NCI-H2081 treated with DMSO at 0.1 percent for 48 hours (cell line): ENCODE measurements at places on chromosomes 2 and 18.

GRCh38 chr2:25666218-25666617 is 7.2 kb downstream of the DTNB start:
- DNase-seq: no peak

DNA sequence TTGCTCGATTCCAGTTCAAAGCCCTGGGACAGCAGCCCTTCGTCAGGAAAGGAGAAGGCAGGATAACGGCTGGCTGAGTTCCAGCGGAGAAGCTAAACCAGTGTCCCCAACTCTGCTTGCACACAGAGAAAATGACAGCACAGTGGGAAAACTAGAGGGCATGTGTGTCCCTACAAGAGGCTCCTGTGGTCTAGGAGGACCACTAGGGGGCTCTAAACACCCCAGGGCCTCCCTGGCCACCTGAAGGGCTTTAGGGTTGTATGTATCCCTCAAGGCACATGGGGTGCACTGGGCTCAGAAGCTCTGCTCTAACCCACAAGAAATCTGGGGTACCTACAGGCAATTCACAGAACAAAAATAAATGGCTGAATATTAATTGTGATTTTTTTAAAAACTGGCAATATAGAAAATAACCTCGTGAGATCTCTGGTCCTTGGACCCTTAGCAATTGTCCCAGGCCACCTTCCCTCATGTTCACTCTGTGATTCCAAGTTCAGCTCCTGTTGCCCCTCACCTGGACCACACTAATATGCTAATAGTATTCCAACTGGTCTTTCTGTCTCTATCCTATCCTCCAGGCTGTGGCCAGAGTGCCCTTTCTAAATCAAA is 17.5 kb downstream of the STAT1 start:
- DNase-seq: no peak

DNA sequence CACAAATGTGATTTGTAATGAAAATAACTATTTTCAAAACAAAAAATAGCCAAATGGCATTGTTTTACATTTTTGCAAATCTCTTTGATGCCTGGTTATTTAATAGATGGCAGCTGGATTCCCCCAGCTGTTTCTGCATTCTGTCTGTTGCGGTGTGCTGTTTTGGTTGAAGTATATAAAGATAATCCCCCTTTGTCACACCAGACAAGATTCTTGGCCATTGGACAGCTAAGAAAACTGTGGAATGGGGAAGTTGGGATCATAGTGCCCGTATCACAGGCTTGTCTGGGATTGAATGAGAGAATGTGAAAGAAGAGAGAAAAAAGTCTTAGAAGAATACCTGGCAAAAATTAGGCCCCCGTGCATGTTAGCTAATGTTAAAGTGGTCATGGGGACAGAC is 19.5 kb upstream of the LYPD6B start:
- no peak for DNase-seq

DNA sequence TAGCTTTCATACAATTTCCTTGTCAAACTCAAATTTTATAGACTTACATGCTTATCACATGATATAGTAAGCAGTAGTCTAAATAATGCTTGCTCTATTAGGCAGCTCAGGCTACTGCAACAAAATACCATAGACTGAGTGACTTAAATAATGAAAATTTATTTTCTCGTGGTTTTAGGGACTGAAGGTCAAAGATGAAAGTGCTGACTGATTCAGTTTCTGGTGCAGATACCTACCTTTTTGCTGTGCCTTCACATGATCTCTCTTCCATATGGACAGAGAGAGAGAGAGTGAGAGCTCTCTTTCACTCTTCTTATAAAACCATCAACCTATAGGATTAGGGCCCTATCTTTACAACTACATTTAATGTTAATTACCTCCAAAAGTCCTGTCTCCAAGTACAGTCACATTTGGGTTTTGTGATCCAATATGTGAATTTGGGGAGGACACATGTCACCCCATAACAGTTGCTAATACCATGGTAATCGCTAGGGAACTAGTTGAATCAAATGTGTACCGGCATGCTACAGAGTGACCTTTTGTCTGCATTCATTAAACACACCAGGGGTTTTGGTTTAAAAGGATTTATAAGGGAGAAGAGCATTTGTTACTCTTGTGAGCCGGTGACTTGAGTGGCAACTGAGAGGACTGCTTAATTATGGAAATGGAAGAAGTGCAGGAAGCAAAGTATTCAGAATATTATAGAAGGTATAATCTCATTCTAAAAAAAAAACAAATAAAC is 723.4 kb upstream of the LRRTM4 start:
- DNase-seq: no peak

- no peak for DNase-seq
Observed at GRCh38 chr2:39996653-39997080, 217.6 kb upstream of the THUMPD2 start.

DNA sequence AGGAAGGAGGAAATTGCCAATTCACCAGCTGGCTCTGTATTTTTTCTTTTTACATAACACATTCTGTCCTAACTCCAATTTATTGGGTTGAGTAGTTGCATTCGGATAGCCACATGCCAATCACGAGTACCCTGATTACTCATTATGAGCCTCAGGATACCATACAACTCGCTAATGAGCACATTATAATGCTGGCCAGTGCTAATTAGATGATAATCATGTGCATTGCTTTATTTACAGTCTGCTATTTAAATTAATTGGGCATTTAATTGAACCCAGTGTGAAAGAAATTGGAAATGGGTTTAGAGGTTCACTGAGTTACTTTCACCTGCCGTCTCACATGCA is 15.2 kb downstream of the G6PC2 start:
- DNase-seq: no peak

- no peak for DNase-seq
Observed at GRCh38 chr2:69449906-69450305, 12.7 kb upstream of the NFU1 start.

DNA sequence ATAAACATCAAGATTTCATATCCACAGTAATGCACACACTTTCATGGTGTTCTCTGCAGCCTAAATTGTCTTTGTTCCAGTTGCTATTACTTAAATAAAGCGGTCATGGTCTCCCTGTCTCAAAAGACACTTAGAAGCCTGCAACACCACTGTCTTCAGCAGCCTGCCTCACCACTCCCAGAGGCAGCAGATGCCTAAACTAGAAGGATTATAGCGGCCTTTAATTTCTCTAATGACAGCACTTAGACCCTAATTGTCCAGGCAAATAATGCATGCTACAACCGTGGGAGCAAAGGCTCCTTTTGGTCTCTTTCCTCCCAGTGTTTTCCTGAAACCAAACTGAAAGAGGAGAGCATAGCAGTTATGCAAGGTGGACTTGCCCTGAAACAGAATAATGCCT is 248.8 kb upstream of the SLC39A10 start:
- no peak for DNase-seq

DNA sequence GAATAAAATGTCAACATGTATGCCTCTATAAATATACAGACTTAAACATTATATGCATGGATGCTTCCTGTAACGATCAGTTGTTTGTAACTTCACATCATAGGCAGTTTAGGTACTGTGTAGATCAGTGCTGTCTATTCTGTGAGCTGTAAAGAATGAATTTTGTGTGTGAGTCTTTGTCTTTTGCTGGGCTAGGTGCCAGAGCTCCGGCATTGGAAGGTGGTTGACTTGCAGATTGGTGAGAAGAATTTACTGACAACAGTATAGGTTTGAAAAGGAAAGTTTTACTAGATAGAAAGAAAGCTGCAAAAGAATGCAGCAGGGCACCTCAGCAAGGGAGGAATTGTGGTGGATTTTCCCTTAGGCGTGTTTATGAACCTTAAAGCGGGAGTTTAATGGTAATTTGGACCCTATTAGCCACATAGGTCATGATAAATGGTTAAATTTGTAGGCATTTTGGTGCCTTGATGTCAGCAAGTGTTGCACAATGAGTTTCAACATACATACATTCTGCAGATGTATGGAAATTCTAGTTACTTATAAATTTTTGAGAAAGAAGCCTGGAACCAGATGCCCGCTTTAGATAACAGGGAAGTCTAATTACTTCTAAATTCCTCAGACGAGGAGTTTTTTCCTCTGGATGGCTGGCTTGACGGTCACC is 6.7 kb upstream of the QPCT start:
- DNase-seq: no peak

DNA sequence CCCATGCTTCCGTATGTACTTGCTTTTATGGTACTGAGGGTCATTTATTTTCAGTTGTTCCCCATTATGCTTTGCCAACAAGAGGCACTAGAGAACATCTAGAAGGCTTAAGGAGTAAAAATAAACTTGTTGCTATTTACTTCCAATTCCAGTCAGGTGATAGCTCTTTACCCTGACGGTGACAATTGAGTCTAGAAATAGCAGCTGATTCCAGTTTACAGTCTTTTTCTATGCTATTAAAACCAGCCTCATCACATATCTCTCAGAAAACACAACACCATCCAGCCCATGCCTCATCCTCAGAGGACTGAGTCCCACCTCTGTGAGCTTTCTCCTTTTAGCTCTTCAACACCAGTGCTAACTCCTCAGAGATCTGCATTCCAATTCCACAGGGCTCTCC is 327.0 kb downstream of the GPD2 start:
- no peak for DNase-seq
